Neural progenitor cell (in vitro differentiated cells): ENCODE measurements at places on chromosomes 6 and 20. TPM values are rescaled to one million over a fixed set of nuclear protein-coding genes. Genes with fewer than 3 reads are reported as not detected.

DSP gene
- 38.3 and 38.7 TPM in 2 replicates for total RNA-seq

GRCh38 chr20:24859539-24859938 is 89.5 kb upstream of the CST7 start:
- DNase-seq: no peak

GRCh38 chr20:4788314-4788713 is 66.6 kb downstream of the PRND start:
- DNase-seq: no peak

DNA sequence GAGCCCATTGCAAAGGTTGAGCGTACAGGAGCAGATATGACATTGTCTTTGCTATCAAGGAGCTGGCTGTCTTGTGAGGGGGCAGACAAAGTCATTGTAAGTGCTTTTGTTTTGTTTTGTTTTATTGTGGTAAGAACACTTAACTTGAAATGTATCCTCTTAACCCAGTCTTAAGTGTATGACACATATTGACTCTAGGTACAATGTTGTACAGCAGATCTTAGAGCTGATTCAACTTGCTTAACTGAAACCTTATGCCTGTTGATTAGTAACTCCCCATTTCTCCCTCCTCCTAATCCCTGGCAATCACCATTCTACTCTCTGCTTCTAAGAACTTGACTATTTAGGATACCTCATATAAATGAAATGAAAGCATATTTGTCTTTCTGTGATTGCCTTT is 429.0 kb downstream of the BMP2 start:
- DNase-seq: no peak

GRCh38 chr20:46206992-46207549 is 89.0 kb downstream of the CD40 start:
- DNase-seq: no peak

DNA sequence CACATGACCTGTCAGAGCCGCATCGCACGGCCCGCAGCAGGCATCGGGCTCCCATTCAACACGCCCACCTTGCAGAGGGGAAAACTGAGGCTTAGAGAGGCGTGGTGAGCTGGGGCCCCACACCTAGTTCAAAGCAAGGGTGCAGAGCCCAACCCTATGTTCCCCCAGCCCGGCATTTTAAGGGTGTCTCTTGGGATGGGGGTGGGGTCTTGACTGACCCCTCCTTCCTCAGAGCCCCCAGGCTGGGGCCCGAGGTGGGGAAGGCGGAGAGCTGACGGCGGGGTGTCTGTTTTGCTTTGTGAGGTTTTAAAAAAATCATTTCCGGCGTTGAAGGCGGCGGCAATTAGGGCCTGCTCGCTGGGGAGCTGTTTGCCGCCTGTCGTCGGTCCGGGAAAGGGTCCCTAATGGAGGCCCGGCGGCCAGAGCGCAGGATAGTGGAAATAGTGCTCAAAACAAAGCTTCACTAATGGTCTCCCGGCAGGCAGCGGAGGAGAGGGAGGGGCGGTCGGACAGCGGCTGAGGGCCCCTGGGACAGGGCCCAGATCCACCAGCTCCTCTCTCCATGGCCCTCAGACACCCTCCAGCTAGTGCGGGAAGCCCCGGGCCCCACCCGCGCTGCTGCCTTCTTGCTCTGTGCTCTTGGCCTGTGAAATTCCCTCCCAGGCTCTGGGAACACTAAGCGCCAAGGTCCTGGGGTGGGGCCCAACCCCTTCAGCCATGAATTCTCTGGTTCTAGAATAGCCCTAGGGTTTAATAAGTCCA is 11.9 kb downstream of the VSTM2L start:
- peak; percentile 85 for DNase-seq

DNA sequence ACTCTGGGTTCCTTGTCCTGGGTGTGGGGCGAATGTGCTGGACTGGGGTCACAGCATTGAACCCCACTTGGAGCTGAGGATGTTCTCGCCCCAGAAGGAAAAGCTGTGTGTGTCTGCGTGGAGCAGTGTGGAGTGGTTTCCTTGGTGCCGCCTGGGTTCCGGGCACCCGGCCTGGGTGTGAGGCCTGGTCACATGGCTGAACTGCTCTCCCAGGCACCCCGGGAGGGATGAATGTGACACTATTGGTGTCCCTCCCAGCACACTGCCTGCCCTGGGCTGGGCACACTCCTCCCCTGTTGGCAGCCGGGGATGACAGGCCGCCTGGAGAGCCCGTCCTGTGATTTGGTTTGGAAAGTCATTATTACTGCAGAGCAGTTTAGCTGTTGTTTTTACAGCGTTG is 12.3 kb downstream of the MYT1 start:
- DNase-seq: no peak

DNA sequence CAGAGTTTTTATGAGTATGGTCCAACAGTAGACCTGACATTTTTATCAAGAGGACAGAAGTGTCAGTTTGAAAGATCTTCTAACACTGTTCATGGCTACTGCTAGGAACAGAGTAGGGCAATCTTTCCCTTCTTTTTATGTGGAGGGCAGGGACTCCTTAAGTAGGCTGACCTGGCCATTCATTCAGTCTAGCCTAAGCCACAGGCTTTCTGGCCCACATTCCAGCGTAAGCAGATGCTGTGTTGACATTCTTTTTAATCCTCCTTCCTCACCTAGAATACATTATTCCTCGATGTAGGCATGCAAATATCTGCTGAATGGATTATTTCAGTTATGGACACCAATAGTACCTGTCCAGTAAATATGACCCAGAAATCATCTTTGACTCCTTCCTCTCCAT is 188.3 kb downstream of the ATXN1 start:
- DNase-seq: peak; percentile 60

DNA sequence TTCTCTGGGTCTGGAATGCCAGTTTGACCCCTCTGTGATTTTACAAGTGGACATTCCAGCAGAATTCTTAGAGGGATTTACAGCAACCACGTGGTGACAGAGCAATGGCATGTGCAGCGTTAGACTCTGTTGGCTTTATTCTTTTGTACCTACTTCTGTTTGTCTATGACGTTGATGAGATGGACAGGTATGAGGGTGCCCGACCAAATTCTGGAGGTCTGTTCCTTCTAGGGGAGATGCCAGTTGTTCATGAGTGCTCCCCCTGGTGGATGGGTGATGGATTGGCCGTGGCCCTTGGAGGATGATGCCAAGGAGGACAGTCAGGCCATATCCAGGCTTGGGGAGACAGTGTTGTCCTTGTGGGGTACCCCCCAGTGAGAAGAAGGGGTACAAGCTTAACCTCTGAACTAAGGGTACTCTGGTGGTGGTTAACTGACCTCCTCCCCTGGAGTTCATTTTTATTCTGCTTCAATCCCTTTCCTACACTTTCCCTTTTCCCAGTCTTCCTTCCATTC is 198.6 kb downstream of the DTNBP1 start:
- DNase-seq: peak; percentile 55

DNA sequence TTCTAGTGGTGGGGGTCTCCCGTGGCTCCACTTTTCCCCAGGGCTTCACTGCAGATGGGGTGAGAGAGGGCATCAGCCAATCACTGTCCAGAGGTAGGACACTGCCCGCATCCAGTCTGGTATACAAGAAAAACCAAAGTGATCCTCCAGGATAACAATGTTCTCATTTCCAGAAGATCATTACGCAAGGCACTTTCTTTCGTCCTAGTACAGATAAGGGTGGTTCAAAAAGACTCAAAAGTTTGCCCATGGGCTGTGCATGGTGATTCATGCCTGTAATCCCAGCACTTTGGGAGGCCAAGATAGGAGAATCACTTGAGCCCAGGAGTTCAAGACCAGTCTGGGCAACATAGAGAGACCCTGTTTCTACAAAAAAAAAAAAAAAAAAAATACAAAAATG is 16.4 kb downstream of the GMDS start:
- no peak for DNase-seq

MEP1A gene
- total RNA-seq: not detected in 2 replicates

GRCh38 chr20:52888096-52888495 is 84.1 kb upstream of the TSHZ2 start:
- DNase-seq: no peak

PGC gene
- total RNA-seq: not detected in 2 replicates

GRCh38 chr6:110340392-110340965 is 17.7 kb downstream of the METTL24 start:
- DNase-seq: no peak

GRCh38 chr6:166619912-166620311 is 7.1 kb downstream of the RPS6KA2 start:
- no peak for DNase-seq

MTHFD1L gene
- total RNA-seq: 26.3 and 32.5 TPM in 2 replicates

DNA sequence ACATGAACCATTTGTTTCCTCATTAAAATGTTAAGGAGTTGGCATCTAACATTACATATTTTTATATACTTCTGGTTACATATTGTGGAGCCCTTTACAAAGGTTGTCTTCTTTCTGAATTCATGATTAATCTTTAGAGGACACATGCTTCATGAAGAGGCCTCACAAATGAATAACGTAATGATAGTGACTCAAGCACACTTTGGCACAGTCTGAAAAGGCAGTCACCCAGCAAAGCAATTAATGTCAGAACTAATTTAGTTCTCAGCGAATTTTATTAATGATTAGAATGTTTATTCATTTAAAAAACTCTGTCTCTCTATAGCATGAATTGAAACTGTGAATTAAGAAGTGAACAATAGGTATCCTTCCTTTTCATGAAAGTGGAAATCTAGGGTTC is 854.2 kb downstream of the PHF3 start:
- no peak for DNase-seq
